ENCODE measurements at places on chromosomes 5 and 9.

DNA sequence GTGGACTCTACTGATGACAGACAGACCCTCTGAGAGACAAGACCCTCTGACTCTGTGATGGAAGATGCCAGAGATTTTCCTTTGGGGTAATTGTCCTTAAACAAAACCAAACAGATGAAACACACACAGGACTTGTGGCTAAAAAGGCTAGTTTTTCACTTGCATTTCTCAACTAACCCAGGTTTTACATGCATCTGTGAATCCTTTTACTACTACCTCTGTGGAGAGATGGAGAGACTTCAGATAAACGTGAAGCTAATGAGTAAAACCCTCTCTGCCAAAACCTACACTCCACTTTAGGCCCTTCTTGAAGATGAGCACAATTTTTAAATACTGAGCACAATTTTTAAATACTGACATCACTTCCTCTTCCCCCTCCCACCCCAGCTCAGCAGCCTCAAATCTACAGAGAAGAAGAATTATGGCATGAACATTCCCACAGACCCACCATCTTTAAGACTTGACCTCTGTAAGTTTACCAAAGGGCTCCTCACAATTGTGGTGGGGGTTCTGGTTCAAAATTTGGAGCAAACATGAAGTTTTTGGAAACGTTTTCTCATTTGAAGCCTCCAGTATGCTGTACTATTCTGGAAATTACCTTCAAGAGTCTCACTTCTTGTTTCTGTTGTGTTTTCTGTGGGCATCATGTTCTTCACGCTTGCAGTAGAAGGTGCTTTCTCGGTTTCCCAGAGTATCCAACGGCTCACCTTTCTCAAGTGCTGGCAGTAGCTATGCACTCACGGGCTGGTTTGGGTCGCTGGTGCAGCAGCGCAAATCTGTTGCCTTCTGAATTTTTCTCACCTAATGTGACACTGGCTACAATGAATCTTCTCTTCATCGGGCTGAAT is 42.7 kb downstream of the ACER2 start:
- no peak for DNase-seq

GRCh38 chr9:124306098-124306735 is 48.5 kb downstream of the NEK6 start:
- DNase-seq, result no peak

- DNase-seq, result no peak
Measured at GRCh38 chr5:153985498-153985897, 53.2 kb downstream of the FAM114A2 start.

GRCh38 chr9:37239224-37239859 is 119.0 kb downstream of the ZCCHC7 start:
- DNase-seq, result no peak

GRCh38 chr9:110029429-110029955 is 178.5 kb downstream of the C9orf152 start:
- peak; percentile 32 for DNase-seq

- no peak for DNase-seq
Measured at GRCh38 chr9:34524349-34524748, 1.6 kb upstream of the ENHO start.

DNA sequence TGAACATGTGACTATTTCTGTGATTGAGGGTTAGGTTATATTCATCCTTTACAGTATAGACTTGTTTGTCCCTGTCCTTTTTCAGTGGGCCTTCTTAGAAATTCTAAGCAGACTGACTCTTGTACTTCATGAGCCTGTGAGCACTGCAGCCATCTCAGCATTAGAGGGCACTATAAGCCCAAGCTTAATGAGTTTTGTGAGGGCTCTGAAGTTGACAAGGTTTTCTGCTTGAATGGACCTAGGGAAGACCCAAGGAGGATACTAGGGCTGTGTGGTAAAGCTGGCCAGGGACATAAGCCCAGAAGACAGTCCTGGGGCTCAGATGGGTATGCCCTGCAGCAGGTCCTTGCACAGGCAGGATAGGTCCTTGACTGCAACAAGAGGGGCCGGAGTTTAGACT is 126.5 kb downstream of the MRPS30 start:
- DNase-seq, result no peak

DNA sequence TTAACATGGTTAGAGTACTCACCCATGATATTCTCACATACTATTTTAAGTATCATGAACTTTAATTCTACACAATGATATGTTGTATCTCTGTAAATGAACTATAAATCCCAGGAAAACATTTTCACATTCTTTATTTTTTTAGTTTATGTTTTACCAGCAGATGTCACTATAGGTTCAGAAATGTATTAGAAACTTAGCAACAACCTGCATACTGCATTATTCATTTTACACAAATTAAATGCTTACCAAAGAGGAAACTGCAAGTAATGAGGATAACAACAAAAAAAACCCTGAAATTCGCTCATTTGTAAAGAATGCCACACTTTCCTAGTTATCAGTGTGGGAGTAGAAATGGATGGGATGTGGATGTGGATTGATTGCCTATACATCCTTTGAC is 217.5 kb upstream of the OTULINL start:
- DNase-seq, result no peak

GRCh38 chr5:6819521-6819920 is 106.3 kb downstream of the TENT4A start:
- no peak for DNase-seq

- DNase-seq, result no peak
Measured at GRCh38 chr9:1051584-1052275, 1.6 kb downstream of the DMRT2 start.
